Type B pancreatic cell (in vitro differentiated cells): ENCODE measurements at places on chromosomes 4 and X.

- no peak for DNase-seq
Observed at GRCh38 chr4:163693211-163693610, 198.7 kb downstream of the TMA16 start.

GRCh38 chr4:131613086-131613823, 1535.8 kb upstream of the PCDH10 start:
- DNase-seq, result no peak

GRCh38 chr4:37540486-37540885, 145.7 kb downstream of the RELL1 start:
- DNase-seq, result no peak

GRCh38 chrX:97931586-97931985, 1047.9 kb downstream of the RPA4 start:
- no peak for DNase-seq

DNA sequence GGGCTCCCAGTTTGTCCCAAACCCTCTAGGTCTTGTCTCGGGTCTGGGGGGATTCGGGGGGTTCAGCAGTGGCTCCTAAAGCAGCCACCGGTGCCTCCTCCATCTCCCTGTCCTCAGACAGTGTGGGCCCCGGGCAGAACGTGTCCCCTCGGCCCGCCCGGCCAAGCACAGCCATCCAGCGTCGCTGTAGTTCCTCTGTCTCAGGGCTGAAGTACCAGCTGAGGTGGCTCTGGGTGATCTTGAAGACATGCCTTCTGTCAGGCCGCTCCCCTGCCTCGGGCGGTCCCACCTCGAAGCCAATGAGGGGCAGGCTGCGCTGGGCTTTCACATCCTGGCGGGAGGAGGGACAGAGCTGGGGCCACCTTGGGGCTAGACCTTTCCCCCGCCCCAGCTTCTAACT, 5.9 kb downstream of the TSR2 start:
- DNase-seq, result no peak

- no peak for DNase-seq
Observed at GRCh38 chrX:53268173-53268572, 13.2 kb downstream of the IQSEC2 start.

DNA sequence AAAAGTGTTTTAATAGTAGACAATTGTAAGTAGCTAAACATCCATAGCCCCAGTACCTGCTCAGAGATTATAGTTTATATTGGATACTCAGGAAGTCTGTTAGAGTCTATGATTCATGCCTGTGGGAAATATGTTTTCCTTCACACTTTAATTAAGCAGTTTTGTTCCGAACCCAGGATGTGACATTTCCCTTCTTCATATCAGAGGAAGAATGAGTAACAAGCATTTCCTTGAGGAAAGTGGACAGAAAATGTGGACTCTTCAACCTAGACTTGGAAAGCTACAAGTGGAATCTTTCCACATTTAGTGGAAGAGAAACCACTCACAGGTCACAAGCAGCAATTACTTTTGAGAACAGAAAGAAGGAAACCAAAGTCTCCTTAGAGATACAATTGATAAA, 419.4 kb downstream of the C4orf33 start:
- no peak for DNase-seq

DNA sequence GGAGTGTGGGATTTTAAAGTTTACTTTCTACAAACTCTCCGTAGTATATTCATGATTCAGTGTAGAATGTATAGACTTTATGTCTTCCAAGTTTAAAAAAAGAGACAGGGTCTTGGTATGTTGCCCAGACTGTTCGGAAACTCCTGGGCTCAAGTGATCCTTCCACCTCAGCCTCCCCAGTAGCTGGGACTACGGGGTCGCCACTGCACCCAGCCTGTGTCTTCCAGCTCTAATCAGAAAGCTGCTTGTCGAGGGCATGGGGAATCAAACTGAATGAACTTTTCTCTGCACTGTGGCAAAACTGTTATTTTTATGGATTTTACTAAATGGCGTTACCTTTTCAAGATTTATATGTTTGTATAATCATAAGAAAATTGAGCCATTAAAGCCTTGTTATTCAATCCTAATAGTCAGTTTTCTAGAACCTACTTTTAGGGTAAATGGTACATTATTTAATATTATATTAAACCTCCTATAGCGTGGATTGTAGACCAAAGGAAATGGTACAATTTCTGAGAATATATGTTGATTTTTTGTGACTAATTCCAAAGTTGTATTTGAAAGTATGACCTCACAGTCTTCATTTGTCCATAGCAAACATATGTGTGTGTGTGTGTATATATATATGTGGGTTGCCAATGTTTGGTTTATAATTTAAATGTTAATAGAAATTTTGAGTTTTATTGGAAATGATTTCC, 1.1 kb downstream of the BLOC1S4 start:
- DNase-seq, result no peak

GRCh38 chr4:13484749-13485221, 645 bp upstream of the RAB28 start:
- DNase-seq, result no peak

DNA sequence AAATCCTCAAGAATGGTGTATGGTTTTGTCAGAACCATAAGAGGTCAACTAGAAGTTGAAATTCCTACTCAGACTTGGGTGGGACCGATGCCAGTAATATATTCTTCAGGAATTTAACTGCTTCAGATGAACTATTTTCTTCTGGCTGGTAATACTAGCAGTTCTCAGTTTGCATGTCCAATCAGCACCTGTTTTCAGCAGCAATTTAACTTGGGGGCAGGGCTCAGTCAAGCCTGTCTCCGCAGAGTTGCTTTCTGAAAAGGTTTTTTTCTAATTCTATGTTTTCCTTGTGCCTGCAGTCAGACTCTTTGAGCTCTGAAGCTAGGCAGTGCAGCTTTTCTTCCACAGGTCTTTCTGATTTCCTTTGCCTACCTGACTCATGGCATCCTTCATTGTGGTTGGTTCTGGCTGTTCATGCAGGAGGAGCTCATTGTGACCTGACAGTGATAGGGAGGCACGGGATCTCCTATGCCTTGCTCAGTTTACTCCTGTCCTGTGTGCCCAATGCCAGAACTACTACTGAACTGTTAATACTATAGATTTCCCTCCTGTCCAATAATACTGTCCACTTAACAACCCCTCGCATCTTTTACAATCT, 17.3 kb upstream of the FMR1 start:
- no peak for DNase-seq

GRCh38 chrX:41695426-41695825, 6.7 kb downstream of the GPR34 start:
- DNase-seq, result no peak
